ENCODE measurements at places on chromosomes 2 and 18.
A peak's percentile ranks its signal among the peaks of the same experiment; 100 is the strongest.

GRCh38 chr2:148965623-148966437 is 72.7 kb upstream of the LYPD6B start:
- DNase-seq, result no peak

DNA sequence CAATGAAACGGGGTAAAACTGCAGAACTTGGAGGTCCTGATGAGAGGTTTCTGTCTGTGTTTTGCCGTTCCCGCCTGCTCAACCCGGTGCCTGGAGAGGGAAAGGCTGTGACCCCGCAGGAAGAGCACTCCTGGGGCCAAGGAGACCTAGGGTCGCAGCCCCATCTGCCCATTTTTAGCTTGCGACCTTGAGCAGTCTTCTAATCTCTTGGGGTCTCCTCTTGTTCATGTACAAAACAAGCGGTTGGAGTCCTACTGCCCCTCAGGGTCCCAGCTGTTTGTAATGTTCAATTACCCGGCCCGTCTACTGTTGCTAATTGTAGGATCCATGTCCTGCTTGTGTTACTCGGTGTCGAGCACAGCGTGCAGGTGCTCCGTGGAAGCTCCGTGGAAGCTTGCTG is 104.5 kb downstream of the PTGR3 start:
- DNase-seq, result no peak

GRCh38 chr2:172970660-172971059 is 105.0 kb upstream of the MAP3K20 start:
- no peak for DNase-seq

- peak; percentile 77 for DNase-seq
Measured at GRCh38 chr2:39380525-39381150, 56.4 kb downstream of the MAP4K3 start.

GRCh38 chr2:85401464-85401805 is 8.7 kb downstream of the CAPG start:
- no peak for DNase-seq

- DNase-seq, result no peak
Measured at GRCh38 chr2:3312576-3313345, 64.9 kb downstream of the EIPR1 start.

- DNase-seq, result no peak
Measured at GRCh38 chr2:68775272-68775842, 40.7 kb downstream of the ARHGAP25 start.

- DNase-seq, result peak; percentile 2
Measured at GRCh38 chr2:137348301-137348700, 583.0 kb downstream of the THSD7B start.

DNA sequence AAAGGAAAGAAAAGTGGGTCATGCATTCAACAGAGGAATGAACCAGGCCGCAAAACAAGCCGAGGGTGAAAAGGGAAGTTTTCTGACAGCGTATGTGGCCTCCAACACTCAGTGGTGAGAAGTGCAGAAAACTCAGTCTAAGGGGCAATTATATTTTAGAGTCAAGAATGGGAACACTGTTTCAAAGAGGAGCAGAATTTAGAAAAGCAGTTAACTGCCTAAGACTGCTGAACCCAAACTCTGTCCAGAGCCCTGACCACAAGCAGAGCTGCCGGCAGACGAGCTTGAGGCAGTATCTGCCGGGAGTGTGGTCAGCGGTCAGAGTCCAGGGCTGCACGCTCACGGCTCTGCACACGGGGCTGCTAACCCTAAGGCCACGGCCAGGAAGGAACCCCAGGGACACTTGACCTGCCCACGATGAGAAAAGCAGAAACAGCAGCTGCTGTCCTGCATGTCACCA is 347.0 kb upstream of the ID2 start:
- DNase-seq, result no peak

DNA sequence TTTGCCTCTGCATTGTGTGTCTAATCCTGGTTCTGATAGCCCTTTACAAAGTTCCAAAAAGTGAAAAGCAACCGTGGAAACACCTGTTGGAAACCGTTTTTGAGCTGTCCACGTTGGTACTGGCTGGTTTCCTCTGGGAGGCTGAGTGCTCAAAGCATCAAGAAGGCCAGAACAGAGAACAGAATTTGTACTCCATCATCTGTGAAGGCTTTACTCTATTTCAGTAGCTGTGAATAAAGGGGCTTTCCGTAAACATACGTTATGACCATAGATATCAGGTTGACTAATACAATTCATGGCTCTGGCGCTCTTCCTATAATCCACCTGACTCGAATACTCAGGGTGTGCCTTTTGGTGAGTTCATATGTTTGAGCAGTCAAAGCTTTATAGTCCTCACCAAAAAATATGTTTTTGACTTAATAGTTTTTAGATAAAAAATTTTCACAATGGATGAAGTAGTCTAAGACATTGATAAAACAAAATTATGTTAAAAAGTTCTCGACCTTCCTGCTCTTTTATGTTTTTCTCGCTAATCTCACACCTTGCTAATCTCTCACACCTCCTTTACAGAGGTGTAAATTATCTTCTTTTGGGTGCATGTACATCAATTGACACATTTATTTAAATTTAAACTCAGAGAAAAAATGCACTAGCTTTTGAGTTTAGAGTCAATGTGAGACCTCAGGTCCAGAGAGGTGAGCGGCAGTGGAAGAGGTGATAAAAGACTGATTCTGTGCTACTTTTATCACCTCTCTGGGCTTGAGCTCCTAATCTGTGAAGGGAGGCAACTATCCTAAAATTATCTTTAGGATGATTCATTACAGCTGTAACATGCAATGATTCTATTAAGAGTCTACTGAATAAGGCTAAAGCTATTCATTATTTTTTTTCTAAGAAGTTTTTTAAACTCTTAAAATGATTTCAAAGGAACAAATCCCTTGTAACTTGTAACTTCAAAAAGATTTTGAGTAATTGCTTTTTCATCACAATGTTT is 65.3 kb downstream of the CXCR4 start:
- DNase-seq, result no peak

- no peak for DNase-seq
Measured at GRCh38 chr2:85318222-85319074, 9.3 kb downstream of the TGOLN2 start.

DNA sequence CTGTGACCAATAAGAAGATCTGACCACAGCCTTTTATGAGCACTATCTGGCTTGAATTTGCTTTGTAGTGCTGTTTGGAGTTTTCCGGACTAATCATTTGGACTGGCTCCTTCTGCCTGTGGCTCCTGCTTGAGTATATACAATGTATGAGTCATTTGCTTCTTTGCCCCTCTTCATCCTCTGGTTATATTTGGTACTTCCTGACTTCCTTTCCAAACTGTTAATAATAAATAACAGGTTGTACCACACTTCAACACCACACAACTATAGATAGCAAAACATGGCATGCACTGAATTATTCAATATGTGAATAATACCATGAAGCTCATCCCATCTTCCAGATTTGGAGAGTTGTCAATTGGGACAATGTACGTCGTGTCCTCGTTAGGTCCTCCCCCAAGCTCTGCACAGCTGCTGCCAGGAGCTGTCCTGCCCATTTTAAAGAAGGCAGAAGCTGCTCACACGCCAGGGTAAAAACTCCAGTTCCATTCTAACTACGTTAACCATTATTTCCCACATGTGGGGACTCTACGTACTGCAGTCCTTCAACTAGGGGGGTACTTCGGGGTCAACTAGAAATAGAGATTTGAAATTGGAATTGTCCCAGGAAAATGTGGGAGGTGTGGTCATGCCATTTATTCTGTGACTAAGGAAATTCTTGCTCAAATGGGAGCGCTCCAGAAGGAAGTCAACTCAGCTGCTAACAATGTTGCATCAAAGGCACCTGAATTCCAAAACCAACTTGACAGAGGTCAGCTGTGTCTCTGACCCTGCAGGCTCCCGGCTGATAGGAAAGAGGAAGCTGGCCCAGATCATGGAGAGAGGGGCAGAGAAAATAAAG is 38.1 kb downstream of the ST8SIA5 start:
- DNase-seq, result no peak

DNA sequence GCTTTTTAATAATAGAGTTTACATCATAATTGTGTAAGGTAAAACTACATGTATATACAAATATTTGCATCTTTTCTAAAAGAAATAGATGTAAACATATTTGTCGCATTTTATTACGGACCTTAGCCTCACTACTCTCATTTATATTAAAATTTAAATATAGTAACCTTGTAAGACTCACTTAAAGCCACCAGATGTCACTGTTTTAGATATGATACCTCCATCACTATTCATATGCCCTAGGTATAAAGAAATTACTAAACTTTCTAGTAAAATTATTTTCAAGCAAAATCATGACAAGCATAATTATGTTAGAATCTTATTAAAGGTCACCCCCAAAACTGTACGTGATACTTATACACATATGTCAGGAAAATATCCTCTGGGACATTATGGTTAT is 674.3 kb upstream of the REG3G start:
- DNase-seq, result no peak

DNA sequence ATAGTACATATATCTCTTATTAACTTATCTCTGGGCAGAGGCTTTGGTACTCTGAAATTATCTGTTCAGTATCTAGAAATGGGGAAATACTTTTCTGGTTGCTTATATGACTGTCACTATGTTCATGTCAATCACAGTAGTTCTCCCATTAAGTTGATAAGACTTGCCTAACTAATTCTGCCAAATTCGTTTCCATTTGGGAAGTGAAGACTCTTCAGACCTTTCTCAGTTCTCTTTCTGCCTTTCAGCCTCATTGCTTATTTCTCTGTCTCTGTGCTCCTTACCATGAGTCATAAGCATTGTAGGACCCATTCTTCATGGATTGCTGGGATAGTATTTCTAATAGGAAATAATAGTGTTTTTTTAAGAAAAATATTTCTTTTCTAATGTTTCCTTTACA is 113.5 kb downstream of the PHLPP1 start:
- DNase-seq, result no peak

GRCh38 chr2:33836628-33837027 is 237.5 kb upstream of the FAM98A start:
- DNase-seq, result no peak

GRCh38 chr18:55833543-55833942 is 245.6 kb upstream of the TCF4 start:
- no peak for DNase-seq

DNA sequence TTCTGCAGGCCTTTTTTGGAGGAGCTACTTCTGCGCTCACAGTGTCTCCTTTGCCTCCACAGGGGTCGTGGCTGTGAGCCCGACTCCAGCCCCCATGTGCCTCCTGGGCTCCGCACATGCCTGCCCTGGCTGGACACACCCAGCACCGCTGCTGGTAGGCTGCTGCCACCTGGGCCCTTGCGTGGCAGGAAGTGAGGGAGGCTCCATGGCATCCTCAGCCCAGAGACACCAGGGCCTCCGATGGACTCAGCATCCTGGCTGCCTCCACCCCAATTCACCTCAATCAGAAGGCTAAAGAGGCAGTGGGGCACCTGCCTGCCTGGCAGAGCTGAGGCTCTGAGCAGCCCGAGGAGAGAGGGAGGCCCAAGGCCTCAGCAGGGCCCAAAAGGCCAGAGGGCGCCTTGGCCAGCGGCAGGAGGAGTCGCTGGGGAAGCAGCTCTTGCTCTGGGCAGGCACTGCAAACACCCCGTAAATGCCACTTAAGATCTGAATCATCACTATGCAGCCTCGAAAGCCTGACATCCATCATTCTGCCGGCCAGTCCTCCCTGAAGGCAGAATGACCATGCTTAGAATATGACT is 68.3 kb upstream of the OTOS start:
- no peak for DNase-seq

- no peak for DNase-seq
Measured at GRCh38 chr2:85578243-85579180, 1.1 kb downstream of the VAMP8 start.

GRCh38 chr18:79384151-79384807 is 11.5 kb upstream of the NFATC1 start:
- DNase-seq, result peak; percentile 9

DNA sequence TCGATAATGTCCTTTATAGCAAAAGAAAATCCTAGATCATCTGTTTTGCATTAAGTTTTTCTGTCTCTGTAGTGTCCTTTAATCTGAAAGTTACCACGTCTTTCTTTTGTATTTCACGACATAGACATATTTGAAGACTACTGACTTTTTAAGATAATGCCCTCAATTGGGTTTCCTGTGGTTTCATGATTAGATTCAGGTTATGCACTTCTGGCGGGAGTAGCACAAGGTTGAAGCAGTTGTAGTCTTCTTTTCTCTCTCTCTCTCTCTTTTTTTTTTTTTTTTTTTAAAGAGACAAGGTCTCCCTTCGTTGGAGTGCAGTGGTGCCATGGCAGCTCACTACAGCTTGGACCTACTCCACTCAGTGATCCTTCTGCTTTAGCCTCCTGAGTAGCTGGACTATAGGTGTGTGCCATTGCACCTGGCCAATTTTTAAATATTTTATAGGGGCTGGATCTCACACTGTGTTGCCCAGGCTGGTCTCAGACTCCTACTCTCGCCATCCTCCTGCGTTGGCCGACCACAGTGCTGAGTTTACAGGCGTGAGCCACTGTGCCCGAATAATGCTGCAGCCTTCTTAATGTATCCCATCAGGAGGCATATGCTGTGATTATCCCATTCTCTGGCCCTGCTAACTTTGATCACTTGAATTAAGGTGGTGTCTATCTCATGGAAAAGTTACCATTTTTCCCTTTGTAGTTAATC is 3.9 kb downstream of the INPP4A start:
- DNase-seq, result no peak

DNA sequence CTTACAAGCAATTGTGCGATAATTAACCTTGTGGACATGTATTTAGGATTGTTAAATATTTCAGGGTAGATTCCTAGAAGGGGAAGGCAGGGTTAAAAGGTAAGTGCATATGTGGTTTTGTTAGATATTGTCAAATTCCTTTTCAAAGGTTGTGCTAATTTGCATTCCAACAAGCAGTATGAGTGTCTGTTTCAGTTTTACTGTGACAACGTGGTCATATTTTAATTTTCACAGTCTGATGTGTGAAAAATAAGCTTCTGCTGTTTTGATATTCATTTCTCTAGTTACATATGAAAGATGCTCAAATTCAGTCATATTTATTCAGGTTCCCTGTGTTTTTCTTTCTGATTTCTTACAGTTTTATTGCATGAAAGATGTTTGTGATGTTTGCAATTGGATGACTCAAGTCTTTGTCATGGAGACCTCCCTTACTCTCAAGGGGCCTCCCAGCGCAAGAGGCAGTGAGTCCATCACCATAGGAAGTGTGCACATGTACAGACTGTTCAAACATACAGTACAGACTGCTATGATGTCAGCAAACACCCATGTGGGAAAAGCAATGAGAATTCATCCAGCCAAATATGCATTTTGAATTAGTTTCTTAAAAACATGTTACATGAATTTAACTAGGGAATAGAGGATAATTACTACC is 310.8 kb downstream of the GALR1 start:
- DNase-seq, result peak; percentile 31
